Activated T-helper 1 cell treated with Interleukin-2 at 50 U/mL for 16 hours (primary cell): ENCODE measurements at places on chromosomes 16 and 17.

DNA sequence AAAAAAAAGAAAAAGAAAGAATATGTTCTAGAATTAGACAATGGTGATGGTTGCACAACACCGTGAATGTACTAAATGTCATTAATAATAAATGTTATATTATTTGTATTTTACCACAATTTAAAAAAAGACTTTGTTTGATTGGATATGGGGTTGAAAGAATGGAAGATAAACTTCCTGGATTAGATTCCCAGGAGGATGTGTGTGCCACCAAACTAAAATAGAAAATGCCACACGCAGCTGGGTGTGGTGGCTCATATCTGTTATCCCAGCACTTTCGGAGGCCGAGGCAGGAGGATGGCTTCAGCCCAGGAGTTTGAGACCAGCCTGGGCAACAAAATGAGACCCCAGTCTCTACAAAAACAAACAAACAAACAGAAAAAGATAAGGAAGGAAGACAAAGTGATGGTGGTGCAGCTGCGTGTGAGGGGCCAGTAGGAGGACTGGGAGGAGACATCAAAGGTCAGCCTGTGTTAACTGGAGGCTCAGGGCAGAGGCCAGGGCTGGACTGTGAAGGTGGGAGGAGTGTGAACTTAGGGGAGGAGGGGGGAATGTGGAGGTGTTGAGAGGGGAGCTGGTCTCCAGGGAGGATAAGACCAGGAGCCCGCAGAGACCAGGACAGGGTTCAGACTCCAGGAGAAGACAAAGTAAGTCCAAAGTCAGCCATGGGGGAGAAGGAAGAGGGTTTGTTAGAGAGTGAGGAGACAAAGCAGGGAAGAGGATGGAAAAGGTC lies 4.1 kb downstream of the PECAM1 start:
- DNase-seq, result no peak

DNA sequence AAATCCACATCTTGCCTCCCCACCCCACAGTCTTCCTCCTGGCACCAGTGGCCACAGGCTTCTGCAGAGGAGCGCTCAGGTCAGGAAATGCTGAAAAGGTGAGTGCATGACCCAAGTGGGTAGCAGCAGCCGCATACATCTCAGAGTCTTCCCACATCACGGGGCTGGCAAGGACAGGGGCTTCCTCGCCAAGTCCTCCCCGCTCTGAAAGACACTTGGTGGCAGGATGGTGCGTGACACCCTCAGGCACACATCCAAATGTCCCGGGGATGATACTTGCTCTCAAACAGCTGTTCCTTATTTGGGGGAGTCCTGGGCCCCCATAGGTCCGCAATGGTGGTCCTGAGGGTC lies 8.8 kb upstream of the SLC16A5 start:
- no peak for DNase-seq

DNA sequence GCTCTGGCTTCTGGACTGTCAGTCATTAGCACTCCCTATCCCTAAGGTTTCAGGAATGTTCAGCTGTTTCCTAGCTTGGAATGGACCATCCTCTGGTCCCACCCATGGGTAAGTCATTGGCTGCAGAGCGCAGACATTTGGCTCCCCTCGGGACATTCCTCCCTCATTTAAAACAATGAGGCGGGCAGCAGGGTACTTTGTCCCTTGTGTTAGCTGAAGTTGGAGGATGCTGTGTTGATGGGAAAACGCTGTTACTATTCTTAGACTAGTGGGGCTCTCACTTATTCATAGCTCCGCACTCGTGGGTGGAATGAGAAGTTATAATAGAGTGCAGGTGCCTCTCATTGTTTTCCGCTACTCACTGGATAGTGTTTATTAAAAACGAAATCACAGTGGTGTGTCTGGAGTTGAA lies 673.8 kb downstream of the WWOX start:
- DNase-seq, result no peak

GRCh38 chr17:81990836-81991683 lies 13.6 kb downstream of the ASPSCR1 start:
- no peak for DNase-seq

- no peak for DNase-seq
These were observed 91.1 kb downstream of the ASIC2 start for GRCh38 chr17:33202021-33202420.

DNA sequence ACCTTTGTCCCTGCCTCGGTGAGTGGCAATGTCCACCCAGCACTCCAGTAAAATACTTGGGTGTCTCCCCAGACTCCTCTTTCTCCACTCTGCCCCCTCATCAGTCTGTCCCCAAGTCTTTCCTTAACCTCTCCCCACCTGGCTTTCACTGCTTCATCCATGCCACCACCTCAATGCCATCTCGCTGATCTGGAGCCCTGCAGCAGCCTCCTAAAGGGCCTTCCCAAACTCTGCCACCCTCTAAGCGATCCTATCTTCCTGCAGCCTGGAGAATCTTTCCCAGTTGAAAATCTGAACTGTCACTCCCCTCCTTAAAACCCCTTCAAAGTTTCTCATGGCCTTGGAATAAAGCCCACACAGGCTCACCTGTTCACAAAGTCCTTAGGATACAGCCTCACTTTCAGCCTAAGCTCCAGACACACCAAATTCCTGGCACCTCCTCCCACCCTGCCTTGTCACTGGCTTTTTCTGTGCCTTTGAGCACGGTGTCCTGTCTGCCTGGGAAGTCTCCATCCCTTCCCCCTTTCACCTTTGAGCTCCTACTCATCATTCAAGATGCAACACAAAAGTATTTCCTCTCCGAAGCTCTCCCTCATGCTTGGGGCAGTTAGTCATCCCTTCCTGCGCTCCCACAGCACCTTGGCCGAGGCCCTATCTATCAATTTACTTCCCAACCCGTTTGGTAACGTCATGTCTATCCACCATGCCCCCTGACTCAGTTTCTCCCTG lies 2.8 kb downstream of the WNK4 start:
- DNase-seq, result no peak

DNA sequence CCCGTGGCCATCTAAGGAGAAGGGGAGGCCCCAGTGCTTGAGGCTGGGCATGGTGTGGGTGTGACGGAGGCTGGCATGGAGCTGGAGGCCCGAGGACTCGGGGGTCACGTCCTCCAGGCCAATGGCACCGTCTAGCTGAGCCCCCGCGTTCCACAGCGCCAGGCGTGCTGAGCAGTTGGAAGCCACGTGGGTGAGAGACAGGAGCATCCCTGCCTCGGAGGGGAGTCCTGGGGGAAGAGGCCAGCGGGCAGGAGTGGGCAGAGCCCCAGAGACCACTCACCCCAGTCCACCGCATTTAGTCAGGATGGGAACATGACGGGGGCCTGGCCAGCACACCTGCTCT lies 78.8 kb downstream of the RMI2 start:
- no peak for DNase-seq

DNA sequence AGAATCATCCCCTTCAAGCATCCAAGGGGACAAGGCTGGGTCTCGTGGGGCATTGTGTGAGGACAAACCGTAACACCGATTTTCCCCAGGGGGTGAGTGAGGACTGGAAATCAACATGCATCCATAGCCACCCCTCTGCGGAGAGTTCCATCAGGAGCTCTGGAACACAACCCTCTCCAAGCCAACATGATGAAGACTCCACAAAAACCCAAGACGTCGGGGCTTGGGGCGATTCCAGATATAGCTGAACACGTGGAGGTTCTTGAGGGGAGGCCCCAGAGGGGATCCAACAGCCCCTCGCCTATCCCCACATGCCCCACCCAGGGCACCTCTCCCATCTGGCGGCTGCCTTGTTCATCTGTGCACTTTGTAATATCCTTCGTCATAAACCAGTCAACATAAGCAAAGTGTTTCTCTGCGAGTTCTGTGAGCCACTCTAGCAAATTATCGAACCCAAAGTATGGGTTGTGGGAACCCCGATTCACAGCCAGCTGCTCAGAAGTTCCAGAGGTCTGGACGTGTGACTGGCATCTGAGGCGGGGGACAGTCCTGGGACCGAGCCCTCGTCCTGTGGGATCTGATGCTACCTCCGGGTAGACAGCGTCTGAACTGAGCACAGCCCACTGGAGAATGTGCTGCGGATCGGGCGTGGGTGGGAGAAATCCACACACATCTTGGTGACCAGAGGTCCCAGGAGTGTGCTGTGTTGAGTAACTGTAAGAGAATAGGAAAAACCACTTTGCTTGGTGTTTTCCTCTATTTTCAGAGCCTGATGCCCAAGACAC lies 55.5 kb downstream of the RPH3AL start:
- no peak for DNase-seq

DNA sequence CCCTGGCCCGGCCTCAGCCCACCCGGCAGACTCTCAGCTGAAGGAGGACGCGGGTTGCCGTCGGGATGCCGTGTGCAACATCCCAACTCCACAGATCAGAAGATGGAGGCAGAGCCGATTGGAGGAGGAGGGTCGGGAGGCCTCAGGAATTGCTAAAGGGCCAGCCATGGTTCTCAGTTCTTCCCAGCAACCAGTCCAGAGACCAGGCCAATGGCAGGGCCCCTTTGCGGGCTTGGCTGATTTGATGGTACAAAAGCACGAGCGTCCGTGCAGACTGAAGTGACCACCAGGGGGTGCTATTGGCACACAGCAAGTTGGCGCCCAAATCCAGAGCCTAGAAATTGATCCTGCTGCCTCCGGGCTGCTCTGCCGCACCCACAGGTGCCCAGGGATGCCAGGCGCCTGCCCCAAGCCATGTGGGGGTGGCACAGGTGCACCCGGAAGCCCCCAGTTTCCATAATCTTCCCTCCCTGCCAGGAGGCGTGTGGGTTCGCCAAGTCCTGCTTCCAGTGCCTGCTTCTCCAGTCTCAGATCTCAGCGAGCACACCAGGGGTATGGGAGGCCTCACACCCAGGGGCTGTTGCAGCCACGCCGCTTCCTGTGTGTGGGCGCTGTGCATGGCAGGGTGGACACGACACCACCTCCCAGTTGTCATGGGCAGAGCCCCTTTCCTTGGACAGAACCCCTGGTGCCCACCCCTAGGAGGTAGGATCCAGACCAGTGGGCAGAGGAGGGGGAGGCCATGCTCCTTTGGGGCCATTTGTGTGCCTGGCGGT lies 7.1 kb upstream of the TEX19 start:
- DNase-seq, result peak; percentile 58

GRCh38 chr17:10742431-10742830 lies 12.6 kb upstream of the TMEM220 start:
- DNase-seq, result no peak

DNA sequence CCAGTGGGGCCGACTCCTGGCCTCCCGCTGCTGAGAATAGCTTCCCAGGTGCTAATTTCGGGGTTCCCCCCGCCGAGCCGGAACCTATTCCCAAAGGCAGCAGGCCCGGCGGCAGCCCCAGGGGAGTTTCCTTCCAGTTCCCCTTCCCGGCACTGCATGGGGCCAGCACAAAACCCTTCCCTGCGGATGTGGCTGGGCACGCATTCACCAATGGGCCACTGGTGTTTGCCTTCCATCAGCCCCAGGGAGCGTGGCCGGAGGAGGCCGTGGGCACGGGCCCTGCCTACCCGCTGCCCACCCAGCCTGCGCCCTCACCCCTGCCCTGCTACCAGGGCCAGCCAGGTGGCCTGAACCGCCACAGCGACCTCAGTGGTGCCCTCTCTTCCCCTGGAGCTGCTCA lies 24.9 kb upstream of the ZFPM1 start:
- no peak for DNase-seq

DNA sequence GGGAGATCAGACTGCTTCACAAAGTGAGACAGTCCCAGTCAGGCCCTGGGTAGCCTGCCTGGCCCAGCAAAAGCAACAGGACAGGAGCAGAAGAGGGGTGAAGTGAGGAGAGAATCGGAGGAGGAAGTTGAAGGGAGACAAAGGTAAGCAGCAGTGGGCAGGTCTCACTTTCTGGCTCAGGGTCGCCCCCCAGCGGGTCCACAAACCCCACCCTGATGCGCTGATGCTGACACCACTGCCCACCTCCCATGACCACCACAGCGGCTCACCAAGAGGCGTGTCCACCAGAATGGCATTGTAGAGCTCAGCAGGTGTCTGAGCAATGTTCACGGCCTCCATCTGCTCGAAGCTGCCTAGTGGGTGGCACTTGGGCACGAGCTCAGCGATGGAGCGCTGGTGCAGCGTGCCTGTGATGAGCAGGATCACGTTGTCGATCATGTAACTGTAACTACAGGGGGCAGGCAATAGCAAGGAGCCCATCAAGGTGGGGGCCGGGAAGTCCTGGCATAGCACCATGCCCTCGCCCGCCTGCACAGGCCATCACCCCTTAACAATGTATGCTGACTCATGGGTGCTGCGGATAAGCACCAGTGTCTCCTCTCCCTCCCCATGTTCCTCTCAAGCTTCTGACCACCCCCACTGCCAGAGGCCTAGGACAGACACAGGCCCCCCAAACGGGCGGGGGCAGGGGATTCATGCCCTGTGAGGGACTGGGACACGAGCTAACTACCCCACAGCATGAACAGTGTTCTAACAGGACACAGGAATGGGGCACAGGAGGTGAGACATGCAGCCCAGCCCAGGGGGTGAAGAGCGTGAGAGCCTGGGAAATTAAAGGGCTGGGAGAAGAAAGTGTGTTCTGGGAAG lies 13.6 kb downstream of the HSD11B2 start:
- no peak for DNase-seq

DNA sequence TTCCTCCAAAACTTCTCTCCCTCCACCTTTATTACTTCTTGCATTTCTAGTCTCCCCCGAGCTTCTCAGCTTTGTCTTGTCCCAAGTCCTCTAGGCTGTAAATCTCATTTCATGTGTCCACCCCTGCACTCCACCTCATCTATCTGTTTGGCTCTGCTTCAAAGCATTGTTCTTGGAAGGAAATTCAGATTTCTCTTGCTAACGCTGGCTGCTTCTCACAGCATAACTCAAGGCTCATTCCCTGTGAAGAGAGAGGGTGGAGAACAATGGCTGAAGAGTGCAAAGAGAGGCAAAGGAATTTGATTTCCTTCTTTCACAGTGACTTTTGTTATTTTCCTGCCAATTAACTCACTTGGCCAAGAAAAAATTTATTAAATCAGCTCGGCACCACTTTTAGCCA lies 476.5 kb downstream of the TMEM114 start:
- no peak for DNase-seq

DNA sequence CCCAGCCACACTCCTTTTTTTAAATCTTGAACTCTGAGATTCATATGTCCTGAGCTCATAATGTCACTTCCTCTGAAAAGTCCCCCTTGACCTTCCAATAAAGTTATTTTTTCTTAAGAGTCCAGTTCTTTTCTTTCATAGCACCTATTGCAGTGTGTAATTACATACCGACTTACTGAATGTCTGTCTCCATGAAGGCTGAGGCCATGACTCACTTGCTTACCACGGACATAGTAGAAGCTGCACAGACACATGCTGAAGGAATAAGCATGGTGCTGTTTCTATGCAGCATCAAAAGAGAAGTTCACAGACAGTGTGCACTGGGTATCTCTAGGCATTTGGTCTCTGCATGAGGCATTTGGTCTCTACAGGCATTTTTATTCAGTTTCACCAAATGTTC lies 77.2 kb downstream of the C17orf67 start:
- no peak for DNase-seq

DNA sequence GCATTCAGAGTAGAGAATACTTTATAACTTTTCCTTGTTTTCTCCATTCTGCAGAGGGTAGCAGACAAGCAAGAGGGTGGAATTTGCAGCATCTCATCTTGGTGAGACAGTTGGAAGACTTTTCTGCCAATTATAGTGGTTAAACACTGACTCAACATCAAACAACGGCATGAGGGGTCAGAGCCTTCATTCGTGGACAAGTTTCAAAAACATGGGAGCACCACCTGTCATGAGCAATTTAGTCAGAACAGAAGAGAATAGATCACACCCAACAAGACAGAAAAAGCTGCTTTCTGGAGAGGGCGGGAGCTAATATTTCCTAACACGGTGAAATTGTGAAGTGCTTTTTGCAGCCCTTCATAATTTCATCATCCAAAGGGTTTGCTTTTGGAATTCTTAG lies 17.9 kb upstream of the ZNF652 start:
- no peak for DNase-seq
